ENCODE measurements at places on chromosomes 4 and X.

DNA sequence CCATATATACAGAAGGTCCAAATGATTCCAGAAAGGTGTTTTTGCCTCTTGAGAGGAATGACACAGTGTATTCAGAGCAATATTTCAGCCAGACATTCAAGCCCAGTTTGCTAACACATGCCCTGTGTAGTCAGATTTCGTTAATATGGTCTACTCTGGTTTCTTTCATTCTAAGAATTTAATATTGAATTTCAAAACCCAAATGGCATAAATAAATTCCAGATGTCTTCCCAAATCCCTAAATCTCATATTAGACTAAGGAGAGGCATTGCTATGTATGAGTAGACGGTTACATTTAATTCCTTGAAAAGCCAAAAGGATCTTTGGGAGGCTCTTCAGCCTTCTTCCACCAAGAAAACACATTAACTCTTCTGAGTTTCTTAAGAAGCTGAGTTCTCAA, 66.3 kb upstream of the C1QTNF7 start:
- DNase-seq: no peak

GRCh38 chr4:148514041-148514440, 71.8 kb upstream of the NR3C2 start:
- no peak for DNase-seq

- DNase-seq: no peak
These were observed 369.5 kb downstream of the PPP3CA start for GRCh38 chr4:100977746-100978397.

DNA sequence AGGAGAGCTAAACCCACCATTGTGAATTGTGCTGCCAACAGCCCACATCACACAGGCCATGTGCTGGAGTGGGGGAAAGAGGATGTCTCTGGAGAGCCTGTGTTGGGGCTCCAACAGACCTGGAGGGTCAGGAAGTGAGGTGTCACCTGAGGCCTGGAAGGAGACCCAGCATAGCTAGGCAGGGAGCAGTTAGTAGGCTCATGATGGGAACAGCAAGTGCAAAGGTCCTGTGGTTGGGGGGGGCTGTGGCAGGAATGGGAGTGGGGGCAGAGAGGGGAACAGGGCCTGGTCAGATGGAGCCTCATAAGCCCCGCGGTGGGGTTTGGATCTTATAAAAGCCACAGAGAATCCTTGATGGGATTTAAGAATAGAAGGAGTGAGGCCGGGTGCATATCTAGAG, 35.9 kb upstream of the GPR78 start:
- DNase-seq: no peak

- no peak for DNase-seq
These were observed 15.5 kb upstream of the EXOC1 start for GRCh38 chr4:55837903-55838302.

DNA sequence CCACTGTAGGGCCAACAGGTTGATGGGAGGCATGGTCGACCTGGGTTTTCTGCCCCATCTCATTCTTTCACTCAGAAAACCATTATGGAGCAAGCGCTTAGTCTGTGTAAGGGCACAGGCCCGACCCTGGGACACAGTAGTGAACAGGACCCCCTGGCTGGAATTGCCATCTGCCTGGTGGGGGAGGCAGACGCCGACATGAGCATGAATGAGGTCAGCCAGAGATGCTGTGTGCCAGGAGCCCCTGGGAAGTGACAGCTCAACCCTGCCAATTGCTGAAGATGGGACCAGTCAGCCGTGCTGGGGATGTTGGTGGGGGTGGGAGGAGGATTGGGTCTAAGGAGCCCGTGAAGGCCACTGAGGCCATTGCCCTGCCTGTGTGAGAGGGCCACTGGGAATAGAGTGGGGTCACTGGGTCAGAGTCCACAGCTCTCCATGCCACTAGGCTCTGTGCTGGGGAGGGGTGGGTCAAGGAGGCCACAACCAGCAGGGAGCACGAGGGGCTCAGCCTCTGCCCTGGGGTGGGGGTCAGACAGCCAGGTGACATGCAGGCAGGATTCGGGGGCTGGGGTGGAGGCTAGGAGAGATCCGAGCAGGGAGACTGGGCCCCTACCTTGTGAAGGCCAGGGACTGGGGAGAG, 31.0 kb downstream of the ZNF185 start:
- DNase-seq: no peak

DNA sequence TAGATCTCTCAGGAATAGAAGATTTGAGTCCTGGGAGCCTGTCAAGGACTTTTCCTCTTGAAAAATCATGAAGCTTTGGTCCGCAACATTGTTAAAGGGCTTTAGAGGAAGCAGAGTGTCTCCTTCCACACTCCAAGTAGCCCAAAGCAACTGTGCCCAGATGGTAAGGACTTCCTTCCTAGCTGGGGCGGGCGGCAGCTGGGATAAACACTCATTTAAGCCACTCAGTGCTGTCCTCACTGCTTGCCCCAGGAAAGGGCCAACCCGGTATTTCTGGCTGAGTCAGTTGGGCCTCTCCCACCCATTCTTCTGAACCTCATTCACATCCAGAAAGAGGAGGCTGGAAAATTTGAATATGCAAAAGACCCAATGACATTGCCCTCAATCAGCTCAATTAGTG, 144.3 kb downstream of the CHIC2 start:
- DNase-seq: no peak

GRCh38 chrX:111284631-111285293, 14.5 kb upstream of the CAPN6 start:
- no peak for DNase-seq

GRCh38 chrX:13381514-13381913, 61.7 kb upstream of the ATXN3L start:
- DNase-seq: no peak

DNA sequence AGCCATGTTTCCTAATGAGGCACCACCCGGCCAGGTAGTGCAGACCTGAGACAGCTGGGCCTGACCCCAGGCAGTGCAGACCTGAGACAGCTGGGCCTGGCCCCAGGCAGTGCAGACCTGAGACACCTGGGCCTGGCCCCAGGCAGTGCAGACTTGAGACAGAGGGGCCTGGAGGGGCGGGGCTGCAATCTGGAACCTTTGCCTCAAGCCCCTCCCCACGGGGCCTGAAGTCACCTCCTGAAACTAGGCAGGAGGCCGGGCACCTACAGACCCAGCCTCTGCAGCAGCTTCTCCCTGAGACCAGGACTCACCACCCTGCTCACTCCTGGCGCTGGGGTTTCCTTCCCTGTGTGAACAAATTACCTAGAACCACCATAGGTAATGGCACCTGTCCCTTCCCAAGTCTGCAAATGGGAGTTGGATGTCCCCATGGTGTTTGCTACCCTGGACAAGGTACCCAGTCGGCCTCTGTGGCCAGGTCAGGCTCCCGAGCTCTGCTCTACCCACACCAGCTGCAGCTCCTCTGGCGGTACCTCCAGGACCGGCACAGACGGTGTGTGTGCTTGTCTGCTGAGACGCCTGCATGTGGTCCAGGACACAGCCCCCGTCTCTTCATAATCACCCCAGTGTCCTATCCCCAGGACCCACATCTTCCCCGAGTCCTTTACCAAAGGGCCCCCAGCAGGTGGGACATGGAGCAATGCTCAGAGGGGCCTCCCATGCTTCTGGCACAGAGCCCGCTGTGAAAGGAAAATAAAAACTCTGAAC, 53.1 kb upstream of the C4orf50 start:
- no peak for DNase-seq

GRCh38 chr4:169199184-169199583, 71.6 kb downstream of the SH3RF1 start:
- no peak for DNase-seq

DNA sequence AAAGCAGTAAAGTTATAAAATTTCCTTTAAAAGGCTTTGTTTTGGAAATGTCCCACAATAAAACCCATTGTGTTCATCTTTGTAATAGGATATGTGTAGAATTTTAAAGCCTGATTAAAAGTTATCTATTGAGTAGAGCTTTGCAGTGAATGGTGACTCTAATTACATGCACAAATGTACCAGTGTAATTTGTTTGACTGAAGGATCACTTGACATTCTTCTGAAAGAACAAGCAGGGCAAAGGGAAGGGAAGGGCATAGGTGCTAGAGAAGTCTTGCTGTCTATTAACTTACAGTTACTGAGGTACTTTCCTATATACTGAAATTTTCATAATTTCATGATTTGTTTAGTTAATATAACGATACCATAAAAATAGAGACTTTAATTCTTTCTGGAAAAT, 70.8 kb downstream of the STIM2 start:
- DNase-seq: no peak

- DNase-seq: no peak
These were observed 33.4 kb downstream of the APOOL start for GRCh38 chrX:85037114-85037513.

DNA sequence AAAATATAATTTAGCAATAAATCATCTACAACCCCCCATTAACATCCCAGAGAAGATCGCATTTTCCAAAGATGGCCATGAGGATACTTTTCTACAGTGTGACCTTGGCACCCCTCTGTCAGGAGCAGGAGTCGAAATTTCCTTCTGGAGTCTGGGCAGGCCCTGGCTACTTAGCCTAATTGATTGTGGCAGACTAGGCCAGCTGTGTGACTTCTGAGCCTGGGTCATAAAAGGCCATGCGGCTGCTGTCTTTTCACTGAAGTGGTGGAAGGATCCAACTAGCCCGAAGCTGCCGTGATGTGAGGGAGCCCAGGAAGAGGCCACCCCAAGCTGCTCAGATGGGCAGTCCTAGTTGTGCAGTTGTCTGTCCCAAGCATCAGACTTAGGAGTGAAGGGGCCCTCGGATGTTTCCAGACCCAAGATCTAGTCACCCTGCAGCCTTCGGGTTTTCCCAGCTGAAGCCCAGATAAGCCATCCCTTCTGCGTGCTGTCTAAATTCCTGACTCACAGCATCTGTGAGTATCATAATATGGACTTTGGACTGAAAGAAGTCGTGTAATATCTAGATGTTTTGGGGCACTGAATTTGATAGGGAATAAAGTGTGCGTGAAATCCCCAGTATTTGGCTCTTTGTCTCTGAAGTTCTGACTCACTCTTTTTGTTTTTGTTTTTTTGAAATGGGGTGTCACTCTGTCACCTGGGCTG, 21.0 kb downstream of the PDK3 start:
- DNase-seq: no peak

- DNase-seq: no peak
These were observed 5.9 kb upstream of the ANOS1 start for GRCh38 chrX:8737883-8738282.

GRCh38 chrX:24988314-24988713, 27.5 kb downstream of the ARX start:
- DNase-seq: no peak

DNA sequence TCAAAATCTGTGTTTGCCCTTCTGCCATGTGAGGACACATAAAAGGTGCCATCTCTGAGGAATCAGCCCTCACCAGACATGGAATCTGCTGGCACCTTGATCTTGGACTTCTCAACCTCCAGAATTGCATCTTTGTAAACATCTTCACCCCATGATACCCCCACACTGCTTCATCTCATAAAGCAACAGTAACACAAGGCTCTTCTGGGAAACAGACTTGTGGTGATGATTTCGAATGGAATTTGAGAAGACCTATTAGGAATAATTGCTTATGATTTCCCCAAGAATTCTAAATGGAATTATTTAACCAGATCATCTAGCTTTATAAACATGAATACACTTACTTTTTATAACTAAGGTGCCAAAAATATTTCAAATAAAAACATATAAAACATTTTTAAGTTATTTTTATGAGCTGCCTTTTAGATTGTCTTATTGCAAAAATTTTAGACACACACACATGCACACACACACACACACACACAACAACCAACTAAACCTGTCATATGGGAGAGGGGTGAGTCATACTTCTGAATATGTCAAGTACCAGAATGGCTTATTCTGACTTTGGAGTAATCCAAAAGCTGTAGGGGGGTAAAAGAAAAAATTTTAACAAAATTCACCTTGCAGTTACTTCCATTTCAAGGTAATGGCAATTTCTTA, 82.0 kb downstream of the USP46 start:
- no peak for DNase-seq

- DNase-seq: no peak
These were observed 65.4 kb downstream of the FGFBP1 start for GRCh38 chr4:15873117-15873516.

- DNase-seq: no peak
These were observed 112.2 kb downstream of the DHX15 start for GRCh38 chr4:24472161-24472510.

DNA sequence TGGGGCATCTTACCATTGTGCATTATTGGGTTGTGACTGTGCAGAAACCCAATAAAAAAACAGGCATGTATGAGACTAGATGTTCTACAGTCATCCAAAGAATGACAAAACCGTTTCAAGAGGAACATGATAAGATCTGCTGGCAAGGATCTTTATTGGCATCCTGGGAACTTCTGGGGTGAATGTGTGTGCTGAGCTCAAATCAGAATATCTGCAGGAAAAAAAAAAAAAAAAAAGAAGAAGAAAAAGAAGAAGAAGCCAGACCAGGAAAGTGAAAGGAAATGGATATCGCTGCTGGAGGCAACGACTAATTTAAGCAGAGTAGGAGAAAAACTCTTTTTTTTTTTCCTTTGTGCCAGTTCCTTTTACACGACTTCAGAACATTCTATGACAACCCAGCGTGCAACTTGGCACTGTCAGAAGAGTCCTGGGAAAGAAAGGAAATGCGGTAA, 484.2 kb upstream of the BOD1L1 start:
- DNase-seq: peak; percentile 59

- DNase-seq: peak; percentile 76
These were observed 37.3 kb downstream of the ACOX3 start for GRCh38 chr4:8403173-8403753.

GRCh38 chr4:78720204-78720603, 55.9 kb upstream of the BMP2K start:
- no peak for DNase-seq

- DNase-seq: no peak
These were observed 37.9 kb upstream of the SLC4A4 start for GRCh38 chr4:71300964-71301363.

GRCh38 chrX:130497531-130497930, 95.7 kb downstream of the RBMX2 start:
- DNase-seq: peak; percentile 1

GRCh38 chr4:151887031-151887815, 126.4 kb upstream of the GATB start:
- peak; percentile 60 for DNase-seq

DNA sequence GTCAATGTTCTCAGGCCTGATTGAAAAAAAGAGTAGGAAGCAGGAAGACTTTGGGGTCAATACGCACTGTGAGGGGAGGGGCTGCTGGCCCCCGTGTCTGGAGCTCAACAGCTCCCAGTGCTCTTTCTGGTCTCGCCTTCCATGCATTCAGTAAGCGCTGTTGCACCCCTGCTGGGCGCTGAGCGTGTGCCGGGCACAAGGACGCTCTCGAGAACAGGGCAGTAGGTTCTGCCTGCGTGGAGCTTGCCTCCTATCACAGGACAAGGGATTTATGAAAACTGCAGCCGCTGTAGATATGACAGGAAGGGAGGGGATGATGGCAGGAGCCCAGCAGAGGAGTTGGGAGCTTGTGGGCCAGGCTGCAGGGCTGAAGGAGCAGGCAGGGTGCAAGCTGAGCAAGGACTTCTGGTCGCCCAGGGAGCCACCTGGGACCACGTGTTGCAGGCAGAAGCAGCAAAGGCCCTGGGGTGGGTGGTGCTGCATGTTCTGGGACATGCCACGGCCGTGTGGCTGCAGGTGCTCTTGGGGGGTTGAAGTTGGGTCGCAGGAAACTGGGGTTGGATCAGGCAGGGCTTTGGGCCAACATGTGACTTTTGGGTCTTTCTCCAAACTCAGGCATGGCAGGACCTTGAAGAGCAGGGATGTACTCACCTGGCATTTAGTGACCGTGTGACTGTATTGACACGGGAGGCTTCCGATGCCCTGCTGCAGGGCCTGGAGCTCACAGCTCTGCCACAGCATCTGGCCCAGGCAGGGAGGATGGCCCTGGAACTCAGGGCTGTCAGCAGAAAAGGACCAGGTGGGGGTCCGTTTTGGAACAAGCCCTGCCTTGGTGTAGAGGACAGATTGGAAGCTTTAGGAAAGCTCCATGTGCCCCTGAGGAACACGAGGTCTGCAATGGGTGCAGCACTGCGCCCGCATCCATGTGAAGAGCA, 97.9 kb downstream of the CPZ start:
- DNase-seq: no peak

Measured in Daoy (cell line).